ENCODE measurements at places on chromosomes 6 and 20.
A peak's percentile ranks its signal among the peaks of the same experiment; 100 is the strongest.

DNA sequence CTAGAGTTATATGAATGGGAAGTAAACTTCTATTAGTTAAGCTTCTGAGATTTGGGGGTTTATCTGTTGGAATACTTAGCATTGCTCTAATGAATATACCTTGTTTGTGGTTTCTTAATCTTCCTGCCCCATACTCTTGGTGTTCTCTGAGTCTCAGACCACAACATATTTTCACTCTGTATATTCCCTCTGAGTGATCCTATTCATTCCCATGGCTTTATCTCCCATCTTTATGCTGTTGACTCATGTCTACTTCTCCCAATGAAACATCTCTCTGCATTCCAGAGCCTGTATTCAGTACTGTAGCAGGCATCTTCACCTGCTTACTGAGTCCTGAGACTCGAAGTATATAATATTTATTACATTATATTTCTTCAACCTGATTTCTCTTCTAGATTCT lies 283.7 kb upstream of the MAP3K7 start:
- no peak for DNase-seq

DNA sequence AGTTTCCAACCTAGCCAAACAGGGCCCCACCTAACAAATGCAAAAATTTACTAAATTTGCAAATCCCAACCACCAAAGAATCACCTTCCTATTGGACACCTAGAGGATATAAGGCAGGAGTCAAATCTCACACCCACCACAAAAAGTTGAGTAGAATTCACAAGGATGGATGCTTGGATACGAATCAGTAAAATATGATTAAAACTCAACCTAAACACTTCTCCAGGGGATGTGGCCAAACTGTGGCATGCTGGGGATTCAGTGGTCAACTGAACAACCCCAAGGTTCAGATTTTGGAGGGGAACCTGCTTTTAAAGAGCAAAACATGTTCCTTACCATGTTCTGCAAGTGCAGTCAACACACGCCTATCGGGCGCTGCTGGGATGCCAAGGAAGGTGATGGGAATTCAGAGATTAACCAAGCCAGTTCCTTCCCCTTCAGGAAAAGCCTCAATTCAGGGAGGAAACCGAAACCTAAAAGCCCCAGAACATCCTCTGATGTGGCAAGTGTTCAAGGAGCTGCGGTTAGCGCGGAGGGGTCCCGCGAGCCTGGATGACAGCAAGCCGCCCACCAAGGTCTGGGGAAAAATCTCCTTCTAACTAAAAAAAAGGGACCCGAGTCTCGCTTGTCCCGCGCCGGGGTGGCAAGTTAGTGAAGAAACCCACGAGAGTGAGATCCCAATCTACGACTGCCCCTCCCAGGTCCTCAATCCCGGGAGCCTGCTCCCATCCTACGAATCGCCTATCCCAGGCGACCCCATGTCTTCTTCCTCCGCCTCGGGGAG lies 902 bp downstream of the SAMHD1 start:
- peak; percentile 67 for DNase-seq

- no peak for DNase-seq
Observed at GRCh38 chr20:16229813-16230212, 343.4 kb downstream of the KIF16B start.

- DNase-seq = no peak
Observed at GRCh38 chr6:20632696-20633095, 98.4 kb downstream of the CDKAL1 start.

DNA sequence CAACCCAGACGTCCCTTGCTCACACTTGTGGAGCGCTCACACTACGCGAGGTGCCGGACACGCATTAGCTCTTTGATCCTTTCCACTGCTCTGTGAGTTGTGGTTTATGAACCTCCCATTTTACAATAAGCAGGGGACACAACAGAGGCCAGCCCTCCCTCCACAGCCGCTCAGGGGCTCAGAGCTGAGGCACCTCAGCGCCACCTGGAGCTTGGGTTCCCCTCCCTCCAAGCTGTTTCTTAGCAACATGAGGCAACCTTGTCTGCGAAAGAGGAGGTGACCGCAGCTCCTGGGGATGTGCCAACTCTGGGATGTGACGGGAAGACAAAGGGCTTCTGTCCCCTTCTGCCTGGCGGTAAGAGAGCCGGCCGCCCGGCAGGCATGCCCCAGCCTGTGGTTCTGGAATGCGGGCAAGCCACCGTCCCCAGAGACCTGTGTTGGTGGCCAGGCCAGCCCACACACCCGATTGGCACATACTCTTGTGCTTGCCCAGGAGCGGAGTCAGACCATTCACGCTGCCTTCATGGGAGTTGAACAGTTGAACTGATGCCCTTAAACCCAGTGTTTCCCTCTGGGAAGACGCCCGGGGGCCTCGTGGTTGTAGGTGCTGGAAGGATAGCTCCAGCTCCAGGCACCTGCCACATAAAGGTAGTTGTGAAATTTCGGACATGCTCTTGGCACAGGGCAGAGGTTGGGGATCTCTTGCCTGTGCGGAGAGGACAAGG lies 44.5 kb downstream of the RBM38 start:
- DNase-seq = no peak
